Amygdala (tissue), 56 donors: ENCODE measurements at places on chromosomes 7 and 10.

DNA sequence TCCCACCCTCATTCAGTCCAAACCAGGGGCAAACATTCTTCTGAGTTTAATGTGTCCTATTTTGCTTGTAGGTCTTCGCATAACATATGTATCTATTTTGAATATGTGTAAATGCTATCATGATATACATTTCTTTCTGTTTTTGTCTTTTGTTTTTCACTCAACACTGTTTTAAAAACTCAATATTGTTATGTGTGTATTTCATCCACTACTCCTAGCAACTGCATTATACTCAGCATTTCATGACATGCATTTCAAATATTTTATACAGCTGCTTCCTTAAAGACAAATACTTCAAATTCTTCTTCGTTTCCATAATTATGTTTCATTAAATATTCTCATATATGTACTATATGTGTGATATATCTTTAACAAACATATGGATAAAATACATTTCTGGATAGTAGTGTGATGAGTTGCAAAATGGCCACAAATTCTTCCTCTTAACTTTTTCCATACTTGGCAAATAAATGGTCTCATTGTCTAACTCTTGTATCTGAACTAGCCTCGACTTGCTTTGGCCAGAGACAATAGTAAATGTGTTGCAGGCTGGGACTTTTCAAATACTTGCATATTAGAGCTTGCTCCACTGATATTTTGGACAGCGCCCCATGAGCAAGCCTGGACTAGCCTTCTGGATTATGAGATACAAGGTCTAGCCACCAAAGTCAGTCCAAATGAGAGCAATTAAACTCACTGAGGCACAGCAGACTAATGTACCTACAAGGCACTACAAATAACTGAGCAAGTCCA is 539.7 kb upstream of the KCND2 start:
- DNase-seq, result no peak

GRCh38 chr10:30057421-30057841 is 2.0 kb downstream of the JCAD start:
- no peak for DNase-seq

DNA sequence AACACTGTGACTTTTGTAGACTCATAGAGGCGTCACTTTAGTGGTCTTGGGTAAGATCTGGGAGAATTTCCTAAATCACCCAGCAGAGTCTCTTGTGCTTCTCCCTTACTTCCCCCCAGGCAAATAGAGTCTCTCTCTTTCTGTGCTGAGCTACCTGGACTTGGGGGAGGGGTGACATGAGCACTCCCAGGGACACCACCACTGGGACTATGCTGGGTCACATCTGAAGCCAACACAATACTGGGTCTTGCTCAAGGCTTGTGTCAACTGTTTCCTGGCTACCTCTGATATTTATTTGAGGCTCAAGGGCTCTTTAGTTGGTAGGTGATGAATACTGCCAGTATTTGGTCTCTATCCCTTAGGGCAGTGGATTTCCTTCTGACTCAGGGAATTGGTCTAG is 214.6 kb upstream of the TPK1 start:
- no peak for DNase-seq

DNA sequence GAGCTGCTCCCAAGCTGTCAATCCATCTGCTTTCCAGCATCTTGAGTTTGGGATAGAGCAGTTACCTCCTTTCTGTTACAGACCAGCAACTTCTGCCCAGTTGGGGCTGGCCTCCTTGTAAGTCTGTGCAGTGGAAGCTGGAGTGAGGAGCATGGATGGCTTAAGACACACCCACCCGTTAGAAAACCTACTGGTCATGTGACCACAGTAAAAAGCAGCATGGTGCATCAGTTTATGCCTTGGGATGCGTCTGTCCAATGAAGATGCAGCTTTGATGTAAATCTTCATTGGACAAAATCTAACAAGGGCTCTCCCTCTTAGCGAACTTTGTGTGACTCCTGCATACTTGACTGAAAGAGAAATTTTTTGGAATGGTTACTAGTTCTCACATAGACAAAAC is 453.5 kb downstream of the TYW1 start:
- no peak for DNase-seq

DNA sequence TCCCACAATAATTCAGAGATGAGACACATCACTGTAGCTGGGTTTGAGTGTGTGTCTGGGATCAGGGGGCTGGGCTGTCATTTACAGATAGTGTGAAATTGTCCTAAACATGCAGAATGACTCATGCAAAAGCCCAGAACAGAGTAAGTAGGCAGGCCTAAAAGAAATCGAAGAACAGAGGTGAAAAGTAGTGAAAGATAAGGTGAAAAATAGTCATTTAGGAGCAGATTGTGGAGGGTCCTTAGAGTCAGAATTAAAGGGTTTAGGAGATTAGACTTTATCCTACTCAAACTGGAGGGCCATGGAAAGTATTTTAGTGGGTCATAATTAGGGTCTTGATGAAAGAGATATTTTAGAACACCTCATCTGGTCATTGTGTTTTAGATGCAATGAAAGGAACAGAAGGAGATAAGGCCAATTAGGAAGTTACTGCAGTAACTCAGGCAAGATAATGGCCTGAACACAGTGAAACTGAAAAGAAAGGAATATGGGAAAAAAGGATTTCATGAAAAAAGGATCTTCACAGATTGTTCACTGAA is 58.3 kb upstream of the NEBL start:
- DNase-seq, result no peak

DNA sequence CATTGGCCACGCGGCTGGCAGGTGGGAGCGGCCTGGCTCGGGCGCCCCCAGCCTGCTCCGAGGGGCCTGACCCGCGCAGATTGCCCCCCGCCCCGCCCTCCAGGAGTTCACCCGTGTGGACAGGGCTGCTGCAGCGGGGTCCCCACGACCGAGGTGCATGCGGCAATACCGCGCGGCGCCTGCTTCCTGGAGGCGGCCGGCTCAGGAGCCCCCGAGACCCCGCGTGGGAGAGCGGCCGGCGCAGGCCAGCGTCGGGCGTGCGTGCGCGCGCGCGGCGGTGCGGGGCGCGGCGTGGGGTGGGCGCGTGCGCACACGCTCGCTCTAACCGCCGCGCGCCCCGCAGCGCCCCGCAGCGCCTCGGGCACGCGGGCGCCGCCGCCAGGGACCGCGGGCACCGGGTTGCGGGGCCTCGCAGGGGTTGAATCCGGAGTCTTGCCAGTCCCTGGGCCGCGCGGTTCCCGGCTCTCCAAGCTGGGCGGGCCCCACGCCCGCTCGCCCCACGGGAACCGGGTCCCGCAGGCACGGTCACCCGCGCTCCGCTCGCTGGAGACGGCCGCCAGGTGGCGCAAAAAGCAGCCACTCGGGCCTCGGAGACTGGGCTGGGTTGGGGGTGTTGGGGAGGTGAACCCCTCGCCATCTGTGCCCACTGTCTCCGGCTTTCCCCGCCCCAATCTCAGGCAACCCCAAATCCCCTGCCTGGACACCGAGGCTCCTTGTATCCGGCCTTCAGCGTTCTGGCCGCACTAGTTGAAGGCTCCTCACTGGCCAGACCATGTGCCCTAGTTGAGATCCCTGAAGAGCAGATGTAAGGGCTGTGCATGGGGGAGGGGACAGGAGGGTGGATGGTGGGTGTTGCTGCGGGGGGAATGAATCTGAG is 1.3 kb upstream of the ACHE start:
- DNase-seq, result peak; percentile 29

DNA sequence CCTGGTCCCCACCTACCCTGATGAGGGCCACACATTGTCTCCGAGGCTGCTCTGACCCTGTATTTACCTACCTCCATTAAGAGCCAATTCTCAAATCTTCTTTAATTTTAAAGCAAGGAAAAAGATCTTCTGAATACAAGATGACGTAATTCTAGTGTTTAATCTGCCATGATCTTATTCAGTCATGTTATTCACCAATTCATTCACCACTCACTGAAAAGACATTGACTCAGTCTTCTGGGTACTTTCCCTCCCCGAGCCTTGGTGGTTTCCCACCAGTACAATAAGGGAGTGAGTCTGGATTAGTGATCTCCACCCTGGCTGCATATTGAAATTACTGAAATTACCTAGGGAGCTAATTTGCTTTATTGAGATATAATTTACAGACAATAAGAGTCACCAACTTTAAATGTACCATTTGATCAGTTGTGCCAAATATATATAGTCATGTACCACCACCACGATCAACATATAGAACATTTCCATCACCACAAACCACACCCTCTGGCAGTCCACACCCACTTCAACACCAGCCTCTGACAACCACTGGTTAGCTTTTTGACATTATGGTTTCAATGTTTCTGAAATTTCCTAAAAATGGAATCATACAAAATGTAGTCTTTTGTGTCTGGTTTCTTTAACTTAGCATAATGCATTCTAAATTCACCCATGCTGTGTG is 117.5 kb upstream of the UNC5B start:
- DNase-seq, result no peak

DNA sequence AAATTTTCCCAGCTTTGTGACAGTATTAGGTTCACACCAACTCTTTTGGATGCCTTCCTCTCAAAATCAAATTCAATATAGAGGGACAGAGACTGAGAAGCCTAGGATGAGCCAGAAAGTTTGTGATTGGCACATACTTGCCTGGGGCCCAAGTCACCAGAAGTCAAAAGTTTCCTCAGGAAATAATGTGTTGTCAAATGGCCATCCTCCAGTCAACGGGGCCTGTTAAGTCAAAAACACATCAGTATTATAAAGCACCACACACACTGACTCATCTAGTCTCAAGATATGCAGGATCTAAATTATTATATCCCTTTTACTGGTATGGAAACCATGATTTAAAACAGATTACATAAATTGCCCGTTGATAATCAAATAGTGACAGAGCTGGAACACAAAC is 158.1 kb downstream of the AHR start:
- DNase-seq, result no peak

DNA sequence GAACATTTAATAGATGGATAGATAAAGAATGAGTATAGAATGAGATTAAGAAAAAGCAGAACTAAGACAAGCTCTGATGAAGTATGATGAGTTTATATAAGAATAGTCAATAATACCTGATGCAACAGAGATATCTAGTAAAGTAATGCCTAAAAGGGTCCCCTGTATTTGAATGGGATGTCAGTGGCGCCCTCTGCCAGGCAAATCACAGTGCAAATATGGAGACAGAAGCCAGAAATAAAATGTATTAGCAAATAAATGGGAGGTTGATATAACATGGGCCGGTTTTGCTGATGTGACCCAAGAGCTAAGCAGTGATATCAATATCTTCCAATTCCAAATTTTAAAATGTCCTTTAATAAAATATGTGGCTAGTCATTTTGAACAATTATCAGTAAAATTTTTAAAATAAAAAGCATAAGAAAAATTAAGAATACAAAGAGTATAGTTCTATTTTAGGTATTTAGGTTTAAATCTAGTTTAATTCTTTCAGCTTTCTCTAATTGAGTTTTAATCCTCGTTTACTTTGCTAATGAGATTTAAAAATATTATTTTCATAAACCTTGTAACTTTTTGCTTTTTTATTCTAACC is 62.6 kb downstream of the ADK start:
- DNase-seq, result no peak

DNA sequence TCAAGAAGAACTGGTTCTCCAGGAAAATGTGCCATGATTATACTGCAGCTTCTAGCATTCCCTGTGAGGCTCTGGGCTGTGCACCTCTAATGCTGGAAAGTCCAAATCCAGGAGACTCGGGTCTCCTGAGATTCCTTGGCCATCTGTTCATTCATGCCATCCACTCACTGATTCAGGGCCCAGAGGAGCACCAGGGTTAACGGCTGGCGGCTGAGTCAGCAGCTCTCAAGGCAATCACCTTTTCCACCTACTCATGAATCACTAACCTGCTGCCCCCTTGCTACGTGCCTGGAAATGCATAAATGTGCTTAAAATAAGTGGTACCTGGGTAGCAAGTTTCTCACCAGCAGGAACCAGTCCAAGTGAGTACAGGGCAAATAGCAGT is 132.7 kb downstream of the KCNMA1 start:
- DNase-seq, result no peak
